Sciatic nerve (tissue), 2 donors: ENCODE measurements at places on chromosomes 4 and X. TPM values are rescaled to one million over a fixed set of nuclear protein-coding genes. Genes with fewer than 3 reads are reported as not detected.

Gene FOXR2
- total RNA-seq = not detected

GRCh38 chr4:61782133-61782532, 582.0 kb downstream of the ADGRL3 start:
- no peak for DNase-seq

GRCh38 chrX:97117572-97117971, 233.9 kb downstream of the RPA4 start:
- DNase-seq = no peak

GRCh38 chr4:120132935-120133334, 66.3 kb upstream of the MAD2L1 start:
- no peak for DNase-seq

DNA sequence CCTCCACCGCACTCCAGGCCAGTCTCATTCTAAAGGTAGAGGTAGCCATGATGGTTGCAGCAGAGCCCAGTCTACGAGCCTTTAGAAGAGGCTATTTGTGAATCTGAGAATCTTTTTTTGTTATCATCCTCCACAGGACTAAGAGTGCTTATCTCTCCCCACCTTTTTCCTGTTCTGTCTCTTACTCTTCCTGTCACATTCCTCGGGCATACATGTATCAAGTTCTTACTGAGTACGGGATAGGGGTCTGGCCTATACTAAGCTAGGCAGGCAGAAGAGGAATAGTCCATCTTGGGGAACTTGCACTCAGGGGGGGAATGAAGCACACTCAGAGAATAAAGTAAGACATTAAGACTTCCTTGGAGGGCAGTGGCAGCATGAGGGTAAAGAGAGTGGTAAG, 25.7 kb downstream of the LAS1L start:
- DNase-seq = no peak

- no peak for DNase-seq
Measured at GRCh38 chr4:152588869-152589268, 53.0 kb upstream of the FBXW7 start.

GRCh38 chr4:73438582-73439215, 2.7 kb downstream of the AFP start:
- DNase-seq = no peak

Gene CT45A10
- total RNA-seq = not detected

Gene XAGE1B
- total RNA-seq = not detected

DNA sequence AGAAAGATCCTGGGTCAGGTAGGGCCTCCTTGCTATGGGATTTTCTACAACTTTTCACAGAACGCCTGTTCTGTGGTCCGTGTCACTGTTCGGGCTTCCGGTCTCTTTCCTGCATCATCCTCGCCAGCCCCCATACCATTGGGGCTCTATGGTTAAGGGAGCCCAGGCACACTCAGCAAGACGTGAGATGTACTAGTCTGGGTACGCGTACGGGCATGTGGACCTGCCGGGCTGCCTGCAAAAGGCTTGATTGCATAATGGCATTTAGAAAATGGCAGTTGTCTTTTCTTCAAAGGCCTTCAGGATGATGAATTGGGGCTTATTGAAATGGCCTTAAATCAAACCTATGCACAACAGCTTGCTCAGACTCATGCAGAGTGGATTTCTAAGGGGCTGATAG, 86.7 kb downstream of the CNGA2 start:
- DNase-seq = no peak

GRCh38 chrX:115940348-115940747, 230.2 kb upstream of the AGTR2 start:
- no peak for DNase-seq

- DNase-seq = no peak
Measured at GRCh38 chr4:107148904-107149303, 112.8 kb upstream of the DKK2 start.

GRCh38 chrX:129593137-129593536, 53.1 kb downstream of the OCRL start:
- no peak for DNase-seq
